ENCODE measurements at places on chromosomes 3 and 15.

GRCh38 chr15:89912674-89913396, at the start of gene ARPIN:
ARPIN (minus strand) TSS chr15:89912952; CDS start chr15:89912835, 117 bp downstream.
- DNase-seq: no peak

- no peak for DNase-seq
Observed at GRCh38 chr15:97941572-97941971, 18.9 kb upstream of the ARRDC4 start.

GRCh38 chr3:144821583-144821982, 850.0 kb downstream of the DIPK2A start:
- no peak for DNase-seq

- no peak for DNase-seq
Observed at GRCh38 chr3:98182196-98182595, 15.7 kb downstream of the OR5H15 start.

GRCh38 chr3:20310629-20311028, 124.6 kb upstream of the SGO1 start:
- DNase-seq: no peak

All from HL-60 (cell line).